Substantia nigra (tissue), 51 donors: ENCODE measurements at places on chromosomes 1 and 21.
A peak's percentile ranks its signal among the peaks of the same experiment; 100 is the strongest.

DNA sequence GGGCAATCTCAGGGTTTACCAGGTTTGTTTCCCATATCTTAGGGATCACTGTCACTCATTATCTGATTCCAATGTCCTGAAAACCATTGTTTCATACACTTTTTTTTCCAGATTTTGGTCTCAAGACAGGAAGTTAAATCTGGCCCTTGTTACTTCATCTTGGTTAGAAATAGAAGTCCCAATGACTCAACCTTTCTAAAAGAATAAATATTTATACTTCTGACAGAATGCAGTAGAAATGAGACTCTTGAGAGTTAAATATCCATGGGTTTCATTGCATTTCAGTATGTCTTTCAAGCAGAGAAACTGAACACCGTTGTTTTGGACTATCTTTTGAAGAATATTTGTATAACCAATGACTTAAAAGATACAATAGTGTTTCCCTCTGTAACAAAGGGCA lies 19.8 kb upstream of the VCAM1 start:
- DNase-seq, result no peak

DNA sequence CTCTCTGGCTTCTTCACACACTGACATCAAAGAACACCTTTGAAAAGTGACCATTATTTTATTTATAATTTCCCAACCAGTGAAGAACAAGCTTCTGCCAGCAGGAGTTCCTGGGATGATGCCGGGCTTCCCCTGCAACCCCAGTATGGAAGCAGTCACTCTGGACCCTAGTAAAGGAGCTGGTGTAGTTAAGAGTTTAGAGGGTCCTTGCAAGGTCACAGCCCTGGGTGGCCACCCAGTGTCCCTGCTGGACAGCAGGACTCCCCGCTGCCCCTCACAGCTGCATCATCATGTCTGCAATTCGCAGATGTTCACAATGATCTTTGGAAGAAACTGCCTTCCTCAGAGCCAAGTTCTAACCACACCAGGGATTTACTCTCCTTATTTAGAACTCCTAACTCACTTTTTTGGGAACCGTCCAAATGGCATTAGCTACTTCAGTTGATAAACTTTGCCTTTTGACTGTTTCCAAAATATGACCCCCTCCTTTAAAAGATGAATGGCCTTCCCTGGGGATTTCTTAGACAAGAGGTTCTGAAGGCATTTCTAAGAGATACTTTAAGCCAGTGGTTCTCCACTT lies 90.6 kb downstream of the HIVEP3 start:
- no peak for DNase-seq

- no peak for DNase-seq
Observed at GRCh38 chr1:189312499-189312898, 1165.2 kb downstream of the BRINP3 start.

GRCh38 chr1:107740579-107740978 lies 224.4 kb downstream of the VAV3 start:
- no peak for DNase-seq

- DNase-seq, result no peak
Observed at GRCh38 chr21:44800971-44801467, 601 bp downstream of the UBE2G2 start.

GRCh38 chr1:89728381-89728780 lies 92.5 kb upstream of the LRRC8D start:
- no peak for DNase-seq

DNA sequence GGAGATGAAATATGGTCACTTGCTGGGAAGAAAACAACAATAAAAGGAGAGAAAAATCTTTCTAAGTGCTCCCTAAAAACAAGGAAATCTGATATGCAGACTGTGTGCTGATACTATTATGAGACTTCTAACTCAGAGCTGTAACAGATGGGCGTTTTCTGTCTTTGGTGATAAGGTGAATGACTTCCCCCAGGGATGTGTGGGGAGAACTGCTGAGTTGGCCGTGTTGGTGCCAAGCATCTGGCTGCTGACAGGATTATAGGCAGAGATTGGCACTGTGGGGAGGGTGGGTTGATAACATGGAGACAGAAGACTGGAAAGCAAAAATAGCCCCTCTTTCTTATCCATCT lies 438.5 kb upstream of the PLXNA2 start:
- DNase-seq, result no peak

DNA sequence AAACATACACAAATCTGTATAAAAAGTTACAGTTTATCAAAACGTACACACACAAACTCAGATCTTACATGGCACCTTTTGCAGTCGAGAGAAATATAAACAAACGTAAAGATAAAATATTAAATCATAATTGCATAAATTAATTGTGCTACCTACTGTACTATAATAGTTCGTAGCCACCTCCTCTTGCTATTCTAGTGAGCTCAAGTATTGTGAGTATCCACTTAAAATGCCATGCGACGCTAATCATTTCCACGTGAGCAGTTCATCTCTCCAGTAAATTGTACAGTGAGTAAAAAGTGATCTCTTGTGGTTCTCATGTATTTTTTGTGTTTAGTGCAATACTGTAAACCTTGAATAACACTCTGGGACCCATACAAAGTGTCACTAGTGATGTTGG lies 6.3 kb downstream of the MIA3 start:
- no peak for DNase-seq

GRCh38 chr21:23543333-23543732 lies 2063.9 kb downstream of the MRPL39 start:
- DNase-seq, result no peak

DNA sequence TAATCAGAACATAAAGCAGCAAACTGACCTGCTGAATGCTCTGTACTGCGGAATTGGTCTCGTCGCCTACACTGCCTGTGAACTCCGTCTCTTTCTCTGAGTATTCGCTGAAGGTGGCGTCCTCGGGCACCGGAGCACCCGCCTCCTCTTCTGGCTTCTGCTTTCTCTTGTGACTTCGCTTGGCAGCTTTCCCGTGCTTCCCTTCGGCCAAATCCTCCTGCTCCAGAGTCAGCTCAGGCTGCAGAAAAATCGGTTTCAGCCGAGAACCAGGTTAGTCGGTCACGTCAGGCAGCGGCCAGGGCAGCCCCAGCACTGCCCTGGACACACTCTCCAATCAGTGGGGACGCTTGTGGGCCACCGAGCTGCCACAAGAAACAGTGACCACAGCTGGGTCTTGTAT lies 35.8 kb upstream of the RIPK4 start:
- peak; percentile 40 for DNase-seq

DNA sequence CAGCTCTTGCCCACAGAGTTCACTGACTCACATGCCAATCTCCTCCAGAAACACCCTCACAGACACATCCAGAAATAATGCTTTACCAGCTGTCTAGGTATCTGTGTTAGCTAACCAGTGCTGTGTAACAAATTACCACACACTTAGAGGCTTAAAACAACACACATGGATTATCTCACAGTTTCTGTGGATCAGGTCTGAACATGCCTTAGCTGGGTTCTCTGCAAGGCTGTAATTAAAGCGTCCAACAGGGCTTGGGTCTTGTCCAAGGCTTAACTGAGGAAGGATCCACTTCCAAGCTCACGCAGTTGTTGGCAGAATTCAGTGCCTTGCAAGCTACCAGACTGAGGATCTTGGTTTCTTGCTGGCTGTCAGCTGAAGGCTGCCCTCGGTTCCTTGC lies 92.5 kb upstream of the RGS4 start:
- no peak for DNase-seq

- no peak for DNase-seq
Observed at GRCh38 chr1:8031176-8031785, 5.2 kb upstream of the ERRFI1 start.

GRCh38 chr21:29347274-29347681 lies 48.6 kb downstream of the BACH1 start:
- DNase-seq, result no peak

- no peak for DNase-seq
Observed at GRCh38 chr1:212820969-212821368, 26.5 kb downstream of the SPATA45 start.

DNA sequence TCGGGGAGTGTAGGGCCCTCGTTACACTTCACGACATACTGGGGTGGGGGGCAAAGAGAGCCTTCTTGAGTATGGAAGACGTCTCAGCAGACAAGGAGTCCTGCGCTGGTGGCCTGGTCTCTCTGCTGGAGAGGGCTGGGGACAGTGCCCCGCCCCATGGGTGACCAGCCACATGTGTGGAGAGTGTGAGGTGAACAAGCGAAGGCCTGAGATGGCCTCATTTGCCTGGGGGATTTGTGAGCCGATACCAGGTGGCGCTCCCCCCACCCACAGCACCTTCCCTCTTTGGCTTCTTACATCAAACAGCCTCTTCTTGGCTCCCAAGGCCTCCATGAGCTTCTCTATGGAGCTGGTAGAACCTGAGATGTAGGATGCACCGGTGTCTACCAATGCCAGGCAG lies 4.0 kb upstream of the ETNK2 start:
- DNase-seq, result no peak

DNA sequence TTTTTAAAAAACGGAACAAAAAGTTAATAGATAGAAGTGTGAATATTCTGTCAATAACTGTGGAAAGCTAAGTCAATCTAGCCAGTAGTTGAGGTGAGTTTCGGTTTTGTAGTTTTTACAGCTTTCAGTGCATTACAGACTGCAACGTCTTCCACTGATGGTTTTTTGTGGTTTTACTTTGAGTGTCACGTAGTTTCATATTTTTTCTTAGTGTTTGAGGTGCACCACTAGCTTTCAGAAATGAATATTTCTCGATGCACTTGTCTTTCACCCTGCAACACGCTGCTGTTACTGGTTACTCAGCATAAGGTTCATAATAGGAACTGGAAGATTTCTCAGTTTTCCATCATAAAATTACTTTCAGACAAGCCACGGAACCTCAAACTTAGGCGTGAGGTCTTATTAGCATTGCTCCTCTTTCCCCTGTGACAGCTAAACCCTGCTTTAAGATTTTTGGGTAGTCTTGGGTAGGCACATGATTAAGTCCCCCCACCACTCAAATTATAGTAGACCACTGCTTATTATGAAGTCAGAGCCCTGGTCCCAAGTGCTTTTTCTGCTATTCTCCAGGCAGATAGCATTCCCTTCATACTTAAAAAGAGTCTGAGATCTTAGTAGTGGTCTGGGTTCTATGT lies 1412.7 kb downstream of the KCNT2 start:
- DNase-seq, result no peak
